ENCODE measurements at places on chromosomes 4 and X.
A peak's percentile ranks its signal among the peaks of the same experiment; 100 is the strongest.

GRCh38 chrX:113833096-113834055 is 750.5 kb upstream of the HTR2C start:
- no peak for DNase-seq

- no peak for DNase-seq
Observed at GRCh38 chr4:39043861-39044363, 11.7 kb upstream of the TMEM156 start.

DNA sequence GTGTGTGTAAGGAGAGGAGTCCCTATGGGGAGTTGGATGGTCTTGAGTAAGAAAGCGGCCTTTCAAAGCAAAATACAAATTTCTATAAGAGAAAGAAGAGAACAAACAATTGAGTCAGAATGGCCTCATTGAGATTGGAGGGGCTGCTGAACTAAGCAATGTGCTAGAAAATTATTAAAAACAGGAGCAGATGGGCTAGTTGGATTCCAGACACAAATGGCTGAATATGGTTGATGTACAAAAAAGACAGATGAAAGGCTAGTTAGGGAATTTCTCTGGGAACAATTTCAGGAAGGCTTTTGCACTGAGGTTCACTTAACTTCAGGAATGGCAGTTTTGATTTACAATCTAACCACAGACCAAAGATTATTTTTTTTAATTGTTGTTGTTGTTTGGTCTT is 1806.8 kb upstream of the TENM3 start:
- no peak for DNase-seq

GRCh38 chr4:105714932-105715331 is 6.3 kb downstream of the GSTCD start:
- no peak for DNase-seq

DNA sequence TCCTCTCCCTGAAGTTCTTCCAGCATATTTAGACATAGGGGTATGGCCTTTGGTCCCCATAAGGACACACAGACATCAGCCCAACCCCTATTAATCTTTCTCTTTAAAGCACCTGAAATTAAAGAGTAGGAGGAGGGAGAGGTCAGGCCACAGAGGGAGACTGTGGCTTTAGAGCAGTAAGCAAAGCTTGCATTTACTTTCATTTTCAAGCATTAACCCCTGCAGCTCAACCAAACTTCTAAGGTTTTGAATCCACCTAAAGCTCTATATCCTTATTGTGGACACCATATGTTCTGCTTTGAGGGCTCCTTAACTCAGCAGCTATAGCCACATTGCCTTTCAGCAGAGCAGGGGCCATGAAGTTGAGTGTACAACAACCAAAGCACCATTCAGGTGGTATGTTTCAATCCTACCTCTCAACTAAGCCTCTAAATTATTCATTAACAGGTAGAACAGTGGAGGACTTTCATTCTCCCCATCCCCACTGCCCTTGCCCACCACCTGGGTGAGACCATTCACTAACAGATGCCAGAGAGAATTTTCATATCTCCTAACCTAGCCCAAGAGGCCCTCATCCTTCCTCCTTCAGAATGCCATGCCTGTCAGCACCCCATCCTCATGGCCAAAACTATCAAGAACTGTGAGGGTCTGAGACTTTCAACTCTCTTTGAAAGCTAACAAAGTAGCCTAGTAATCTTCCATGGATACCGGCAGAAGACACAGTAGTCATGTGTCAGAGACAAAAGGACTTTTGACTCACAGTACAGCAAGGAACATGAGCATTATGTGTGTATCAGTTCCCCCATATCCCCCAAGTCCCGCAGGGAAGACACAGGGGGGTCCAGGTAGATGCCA is 20.8 kb downstream of the LIN54 start:
- no peak for DNase-seq

DNA sequence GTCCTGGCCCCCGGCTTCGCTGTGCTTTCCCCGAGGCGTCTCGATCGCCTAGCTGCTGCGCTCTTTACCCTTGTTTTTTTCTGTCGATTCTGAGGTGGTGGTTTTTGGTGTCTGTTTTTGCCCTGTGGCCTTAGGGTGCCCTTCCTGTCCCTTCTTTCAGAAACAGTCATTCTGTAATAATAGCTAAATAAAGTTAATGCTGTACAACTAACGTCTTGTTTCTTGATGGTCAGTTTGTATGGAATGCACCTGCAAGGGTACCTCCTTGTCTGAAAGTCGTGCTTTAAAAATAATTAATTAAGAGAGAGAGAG is 686 bp downstream of the FIP1L1 start:
- DNase-seq = no peak

DNA sequence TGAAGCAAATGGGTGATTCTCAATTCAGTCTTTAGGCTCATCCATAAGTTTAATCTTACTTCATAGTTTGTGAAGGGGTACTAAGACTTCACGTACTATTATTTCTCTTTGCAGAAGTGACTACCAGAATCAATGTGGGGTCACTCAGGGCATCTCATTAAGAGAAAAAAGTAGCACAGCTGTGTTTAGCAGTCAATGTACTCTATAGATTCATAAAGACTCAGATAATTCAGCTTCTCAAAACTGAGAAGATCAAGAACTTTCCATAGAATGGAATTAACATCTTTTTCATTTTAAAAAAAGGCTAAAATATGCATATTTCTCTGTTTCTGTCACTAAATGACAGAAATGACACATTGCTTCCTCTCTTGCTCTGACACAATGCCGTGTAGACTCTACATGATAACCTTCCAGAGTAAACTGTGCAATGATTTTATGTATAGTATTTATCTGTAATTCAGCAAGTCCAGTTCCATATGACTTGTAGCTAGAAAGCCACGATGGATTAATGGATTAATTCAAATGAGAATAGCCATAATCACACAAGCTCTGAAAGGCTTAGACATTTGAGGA is 20.3 kb upstream of the LSM6 start:
- no peak for DNase-seq

- no peak for DNase-seq
Observed at GRCh38 chrX:24113181-24113580, 36.3 kb upstream of the ZFX start.

- DNase-seq = no peak
Observed at GRCh38 chr4:177064116-177064515, 245.6 kb upstream of the NEIL3 start.

DNA sequence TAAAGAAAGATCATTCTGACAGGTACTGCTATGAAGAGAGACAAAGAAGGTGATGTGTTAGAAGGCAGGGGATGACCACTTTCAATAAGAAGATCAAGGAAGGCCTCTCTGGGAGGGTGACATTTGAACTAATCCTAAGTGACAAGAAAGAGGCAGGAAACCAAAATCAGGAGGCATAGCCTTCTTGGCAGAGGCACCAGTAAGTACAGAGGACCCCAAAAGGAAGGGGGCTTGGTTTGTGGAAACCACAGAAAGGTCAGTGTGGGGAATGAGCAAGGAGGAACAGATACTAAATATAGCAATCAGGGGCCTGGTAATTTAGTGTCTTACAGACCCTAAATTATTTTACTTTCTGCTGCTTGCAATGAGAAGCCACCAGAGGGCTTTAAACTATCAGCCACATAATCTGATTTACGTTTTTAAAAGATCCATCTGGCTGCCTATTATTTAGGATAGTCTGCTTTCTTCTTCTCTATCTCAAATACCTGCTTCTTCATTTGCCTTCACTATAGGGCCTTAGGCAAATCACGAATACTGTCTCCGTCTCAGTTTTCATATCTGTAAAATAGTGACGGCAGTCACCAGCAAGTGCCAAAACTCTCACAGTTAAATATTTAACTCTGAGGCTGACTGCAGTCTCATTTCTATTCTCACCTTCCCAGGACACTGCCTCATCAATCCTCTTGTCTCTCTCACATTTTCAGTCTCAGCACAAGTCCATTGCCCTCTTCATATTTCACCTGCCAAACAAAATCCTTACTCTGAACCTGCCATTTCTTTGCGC is 16.7 kb downstream of the NR3C2 start:
- DNase-seq = no peak

GRCh38 chrX:17475449-17476217 is 100.6 kb downstream of the NHS start:
- no peak for DNase-seq

- peak; percentile 11 for DNase-seq
Observed at GRCh38 chr4:79917246-79917645, 155.8 kb downstream of the ANTXR2 start.

- no peak for DNase-seq
Observed at GRCh38 chr4:145498430-145498829, 16.8 kb downstream of the SMAD1 start.

GRCh38 chr4:123555807-123556273 is 159.2 kb downstream of the SPRY1 start:
- DNase-seq = peak; percentile 49

GRCh38 chr4:151801547-151802516 is 41.0 kb upstream of the GATB start:
- no peak for DNase-seq

- no peak for DNase-seq
Observed at GRCh38 chr4:95929448-95930064, 89.7 kb downstream of the PDHA2 start.

DNA sequence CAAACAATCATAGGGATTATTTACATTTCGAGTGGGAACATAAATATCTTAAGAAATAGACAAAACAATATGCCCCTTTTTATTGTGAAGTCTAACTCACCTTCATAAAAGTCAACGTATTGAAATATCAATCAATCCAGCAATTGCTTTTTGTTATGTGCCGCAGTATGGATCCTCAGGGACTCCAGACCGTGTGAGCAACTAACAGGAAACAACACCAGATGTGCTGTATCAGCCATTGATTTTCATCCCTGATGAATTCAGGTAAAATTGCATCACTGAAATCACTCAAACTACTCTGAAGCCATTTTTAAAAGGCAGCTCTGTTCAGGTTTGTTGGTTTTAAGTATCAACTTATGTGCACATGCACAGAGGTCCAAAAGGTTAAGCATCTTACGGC is 197.3 kb upstream of the FAT1 start:
- DNase-seq = no peak

GRCh38 chr4:76550966-76551780 is 116.1 kb downstream of the SHROOM3 start:
- no peak for DNase-seq

DNA sequence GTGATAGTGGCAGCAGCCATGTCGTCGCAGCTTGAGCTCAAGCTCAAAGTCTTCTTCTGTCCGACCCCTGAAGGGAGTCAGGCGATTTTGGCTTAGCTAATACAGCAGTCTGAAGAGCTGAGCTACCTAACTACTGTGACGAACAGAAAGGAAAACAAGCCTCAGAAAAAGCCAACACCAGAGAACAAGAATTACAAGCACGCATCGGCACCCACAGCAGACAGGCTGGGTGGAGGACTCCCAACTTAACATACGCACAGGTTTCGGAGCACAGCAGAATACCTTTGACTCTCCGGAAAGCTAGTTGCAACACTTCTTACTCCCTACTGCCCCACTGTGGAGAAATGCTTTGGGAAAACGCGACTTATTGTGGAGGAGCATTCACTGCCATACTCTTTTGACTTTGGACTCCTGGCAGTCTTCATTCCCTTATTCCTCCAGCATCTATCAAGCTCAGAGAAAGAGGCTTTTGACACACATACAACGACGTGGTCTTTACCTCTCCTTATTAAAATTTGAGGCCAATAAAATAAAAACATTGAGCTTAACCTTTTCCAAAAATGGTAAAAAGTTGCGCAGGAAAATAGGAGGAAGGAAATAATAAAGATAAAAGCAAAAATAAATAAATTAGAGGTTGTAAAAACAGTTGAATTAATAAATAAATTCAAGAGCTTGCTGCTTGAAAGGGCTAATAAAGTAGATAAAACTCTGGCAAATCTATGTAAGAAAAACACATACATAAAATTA is 41.3 kb upstream of the GPC3 start:
- no peak for DNase-seq

DNA sequence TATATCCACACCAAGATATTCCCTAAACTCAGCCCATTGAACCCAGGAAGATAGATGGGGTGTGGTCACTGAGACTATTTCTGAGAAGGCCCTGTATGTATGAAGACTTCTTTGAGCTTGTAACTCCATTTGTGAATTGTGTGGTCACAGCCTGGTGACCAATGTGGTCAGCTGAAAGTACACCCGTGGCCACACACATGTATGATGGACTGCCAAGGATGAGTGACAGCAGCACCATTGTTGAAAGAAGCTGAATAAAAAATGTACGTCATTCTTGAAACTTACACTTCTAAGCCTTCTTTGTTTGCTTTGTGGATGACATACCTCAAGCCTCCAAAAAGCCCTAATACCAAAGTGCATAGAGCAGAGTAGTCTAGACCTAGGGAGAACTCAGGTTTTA is 581.4 kb downstream of the RAB28 start:
- no peak for DNase-seq
